ENCODE measurements at places on chromosomes 2 and 18. TPM values are rescaled to one million over a fixed set of nuclear protein-coding genes. Genes with fewer than 3 reads are reported as not detected.

GRCh38 chr2:176967911-176968450, 244.6 kb upstream of the HNRNPA3 start:
- DNase-seq: no peak

EPB41L3 gene
- total RNA-seq: 12.5 TPM

NGEF gene
- 18.0 TPM for total RNA-seq

- DNase-seq: no peak
Measured at GRCh38 chr2:151733771-151734672, at the start of gene NEB. Gene NEB, minus strand, starts transcription at chr2:151734476. Its CDS starts 1,320 bp downstream, at chr2:151733156.

DNA sequence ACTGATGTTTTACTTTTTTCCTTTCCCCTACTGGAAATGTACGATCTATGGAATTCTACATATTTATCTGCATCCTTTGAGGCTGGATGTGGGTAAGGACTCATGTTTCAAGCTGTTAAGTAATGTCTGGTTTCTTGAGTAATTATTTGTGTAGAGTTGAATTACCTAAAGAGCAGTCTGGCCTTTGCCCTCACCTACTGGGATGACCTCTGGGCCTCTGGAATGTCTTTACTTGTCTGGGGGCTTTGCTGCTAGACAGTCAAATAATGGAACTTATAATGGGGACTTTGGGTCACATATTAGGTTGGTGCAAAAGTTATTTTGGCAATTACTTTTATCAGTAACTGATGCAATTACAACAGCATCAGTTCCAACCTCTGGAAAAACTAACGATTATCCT, 244.7 kb downstream of the CCDC178 start:
- DNase-seq: no peak

- DNase-seq: no peak
Measured at GRCh38 chr18:62030091-62030985, 137.5 kb upstream of the RNF152 start.

TUBA3E gene
- total RNA-seq: not detected

DNA sequence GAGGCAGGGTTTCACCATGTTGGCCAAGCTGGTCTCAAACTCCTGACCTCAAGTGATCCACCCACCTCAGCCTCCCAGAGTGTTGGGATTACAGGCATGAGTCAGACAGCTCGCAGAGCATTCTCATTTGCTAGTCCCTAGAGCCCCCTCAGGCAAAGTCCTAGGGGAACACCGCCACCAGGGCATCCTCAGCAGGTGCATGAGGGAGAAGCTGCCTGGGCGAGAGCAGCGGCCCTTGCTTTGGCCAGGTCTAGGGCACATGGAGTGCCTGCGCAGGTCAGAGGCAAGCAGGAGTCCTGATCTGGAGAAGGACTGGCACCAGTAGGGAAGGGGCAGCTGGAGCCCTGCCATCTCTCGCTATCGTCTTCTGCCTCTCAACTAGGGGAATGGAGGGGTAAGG, 32.4 kb downstream of the NGEF start:
- DNase-seq: peak; percentile 63

GRCh38 chr2:172168917-172169346, 66.2 kb upstream of the DLX2 start:
- no peak for DNase-seq

GRCh38 chr2:207083361-207084110, 82.2 kb downstream of the KLF7 start:
- DNase-seq: no peak

GRCh38 chr2:20378891-20379519, 28.4 kb upstream of the PUM2 start:
- peak; percentile 84 for DNase-seq

GRCh38 chr2:24771061-24771460, 22.1 kb downstream of the PTRHD1 start:
- no peak for DNase-seq

GDF7 gene
- total RNA-seq: 2.0 TPM

DNA sequence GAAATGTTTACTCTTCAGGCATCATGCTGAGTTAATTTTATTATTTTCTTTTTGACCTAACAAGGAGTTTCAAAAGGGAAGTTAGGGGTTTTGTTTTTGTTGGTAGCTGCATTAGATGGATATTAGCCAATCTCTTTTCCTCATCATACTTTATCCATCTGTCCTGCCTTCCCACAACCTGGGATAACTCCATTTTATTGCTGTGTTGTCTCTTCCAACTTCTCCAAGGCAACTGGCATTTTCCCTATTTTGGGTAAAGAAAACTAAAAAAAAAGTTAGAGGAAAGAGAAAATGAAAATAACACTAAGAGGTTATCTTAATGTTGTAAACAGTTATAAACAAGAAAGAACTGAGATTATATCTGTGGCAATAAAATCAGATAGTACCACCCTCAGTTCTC, 147.0 kb downstream of the PID1 start:
- no peak for DNase-seq

GRCh38 chr2:121104721-121105141, 180.3 kb downstream of the TFCP2L1 start:
- DNase-seq: no peak

DNA sequence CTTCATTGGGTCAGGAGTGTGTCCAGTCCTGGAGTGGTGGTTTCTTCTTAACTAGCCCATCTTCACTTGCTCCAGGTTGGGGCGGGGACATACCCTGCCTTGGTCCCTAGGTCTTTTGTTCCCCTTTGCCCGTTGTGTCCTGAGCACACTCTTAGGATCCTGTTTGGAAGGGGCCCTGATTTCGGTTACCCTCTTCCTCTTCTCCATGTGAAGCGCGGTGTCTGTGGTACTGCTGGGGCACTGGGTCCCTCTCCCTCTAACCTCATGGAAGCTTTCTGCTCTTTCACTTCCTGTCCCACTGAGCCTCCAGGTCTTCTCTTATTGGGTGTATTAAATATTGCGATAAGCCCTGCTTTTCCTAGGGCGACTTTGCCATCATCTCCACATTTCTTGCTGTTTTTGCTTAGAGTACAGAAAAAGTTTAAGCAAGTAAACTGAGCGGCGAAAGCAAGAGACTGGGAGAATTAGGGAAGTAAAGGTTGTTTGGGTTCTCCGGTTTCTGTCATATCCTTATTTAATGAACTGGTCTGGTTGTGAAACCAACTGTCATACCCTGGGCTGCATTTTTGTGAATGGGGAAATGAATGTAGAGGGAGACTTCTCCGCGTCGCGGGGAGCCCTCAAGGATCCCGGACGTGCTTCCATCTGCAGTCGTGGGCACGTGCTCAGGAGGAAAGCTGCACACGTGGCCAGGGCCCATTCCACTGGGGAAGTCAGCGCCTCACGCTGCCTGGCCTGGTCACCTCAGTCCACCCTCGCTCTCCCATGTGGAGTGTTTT, 73.8 kb upstream of the B3GNT7 start:
- no peak for DNase-seq

DNA sequence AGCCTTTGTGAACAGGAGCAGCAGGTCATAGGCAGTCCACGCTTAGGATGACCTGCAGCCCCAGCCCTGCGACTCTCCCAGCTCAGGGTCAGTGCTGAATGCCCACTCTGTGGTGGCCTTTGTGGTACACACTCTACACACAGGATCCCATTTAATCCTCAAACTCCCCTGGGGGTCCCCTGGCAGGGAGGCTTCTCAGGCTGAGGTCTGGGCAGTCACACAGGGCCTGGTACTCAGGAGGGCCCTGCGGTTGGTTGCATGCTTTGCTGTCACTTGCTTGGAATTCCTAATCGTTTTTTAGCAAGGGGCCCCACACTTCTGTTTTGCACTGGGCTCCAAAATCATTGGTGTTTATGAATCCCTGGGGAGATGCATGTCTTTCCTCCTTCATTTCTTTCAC, 113.0 kb downstream of the EML6 start:
- no peak for DNase-seq

- no peak for DNase-seq
Measured at GRCh38 chr2:1459727-1460126, 46.5 kb downstream of the TPO start.

DNA sequence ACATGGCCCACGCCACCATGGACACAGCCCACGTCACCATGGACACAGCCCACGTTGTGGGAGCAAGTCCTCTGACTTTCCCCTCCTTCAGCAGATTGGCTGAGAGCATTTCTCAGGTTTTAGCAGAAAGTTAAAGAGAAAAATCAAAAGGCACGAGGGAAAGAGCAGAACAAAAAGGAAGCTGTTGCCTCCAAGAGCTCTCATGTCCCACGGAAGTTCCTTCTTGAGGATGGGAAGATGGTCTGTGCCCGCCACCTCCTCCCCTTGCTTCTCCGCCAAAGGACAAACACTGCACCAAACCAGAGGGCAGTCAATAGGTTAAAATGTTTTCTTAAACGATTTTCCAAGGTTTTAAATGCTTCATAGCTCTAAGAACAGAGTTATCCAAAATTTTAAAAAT, 148.4 kb downstream of the HDAC4 start:
- no peak for DNase-seq
